Fibroblast of the aortic adventitia (primary cell): ENCODE measurements at places on chromosomes 6 and 20. TPM values are rescaled to one million over a fixed set of nuclear protein-coding genes. Genes with fewer than 3 reads are reported as not detected.

The DNAH8 gene
- total RNA-seq = 0.08 TPM in 1 of 2 replicates, not detected in the other

The RHAG gene
- not detected in 2 replicates for total RNA-seq

The RGS17 gene
- 7.8 and 38.1 TPM in 2 replicates for total RNA-seq

The ABRACL gene
- 15.8 and 32.2 TPM in 2 replicates for total RNA-seq

The ZNF165 gene
- 0.45 and 0.65 TPM in 2 replicates for total RNA-seq

The PCNA gene
- 46.3 and 307 TPM in 2 replicates for total RNA-seq

The BTNL2 gene
- not detected in 2 replicates for total RNA-seq

The TPD52L1 gene
- total RNA-seq = 20.8 and 21.7 TPM in 2 replicates

The TAF11 gene
- 14.1 and 19.3 TPM in 2 replicates for total RNA-seq

The FNDC11 gene
- total RNA-seq = 0.25 and 0.45 TPM in 2 replicates

The KCNK15 gene
- 4.2 and 8.5 TPM in 2 replicates for total RNA-seq

The IPCEF1 gene
- 0.54 and 1.3 TPM in 2 replicates for total RNA-seq

The KCNG1 gene
- 3.0 and 13.3 TPM in 2 replicates for total RNA-seq

The BPIFB1 gene
- not detected in 2 replicates for total RNA-seq

The SLA2 gene
- not detected in 2 replicates for total RNA-seq

The RIMS4 gene
- total RNA-seq = 0.27 and 0.41 TPM in 2 replicates

The ASIP gene
- not detected in 2 replicates for total RNA-seq

The E2F1 gene
- total RNA-seq = 0.74 and 23.7 TPM in 2 replicates

The DSP gene
- total RNA-seq = 4.2 and 4.3 TPM in 2 replicates

The SLC35F1 gene
- total RNA-seq = not detected in 2 replicates

The TGM6 gene
- total RNA-seq = not detected in 2 replicates

The SLC13A3 gene
- total RNA-seq = 3.0 and 4.2 TPM in 2 replicates

The BIRC7 gene
- total RNA-seq = 0.09 and 0.25 TPM in 2 replicates

The BPI gene
- 1.4 TPM in 1 of 2 replicates, not detected in the other for total RNA-seq

The HTR1E gene
- total RNA-seq = not detected in 2 replicates

The IRAK1BP1 gene
- total RNA-seq = 6.5 and 7.9 TPM in 2 replicates

The DOK5 gene
- total RNA-seq = 53.6 and 85.6 TPM in 2 replicates

The LRRC73 gene
- 0.63 and 0.98 TPM in 2 replicates for total RNA-seq

The PLA2G7 gene
- 7.8 TPM in 1 of 2 replicates, not detected in the other for total RNA-seq

The TRDN gene
- under 0.01 TPM in 1 of 2 replicates, not detected in the other for total RNA-seq

The PRDM13 gene
- total RNA-seq = not detected in 2 replicates

The LKAAEAR1 gene
- 0.36 TPM in 1 of 2 replicates, not detected in the other for total RNA-seq

The HDGFL1 gene
- not detected in 2 replicates for total RNA-seq

The CCN6 gene
- total RNA-seq = not detected in 2 replicates

The TSPO2 gene
- not detected in 2 replicates for total RNA-seq

The LTA gene
- total RNA-seq = not detected in 2 replicates

The CENPQ gene
- total RNA-seq = 2.9 and 23.7 TPM in 2 replicates

The CRYBG1 gene
- total RNA-seq = 19.3 and 105 TPM in 2 replicates

The WFDC10B gene
- total RNA-seq = not detected in 2 replicates

The HLA-DQB1 gene
- total RNA-seq = not detected in 2 replicates

The AIG1 gene
- 28.0 and 48.7 TPM in 2 replicates for total RNA-seq

The SMLR1 gene
- total RNA-seq = not detected in 2 replicates

The SLC24A3 gene
- 0.57 TPM in 1 of 2 replicates, not detected in the other for total RNA-seq

The OPRM1 gene
- total RNA-seq = not detected in 2 replicates

The BMP7 gene
- total RNA-seq = not detected in 2 replicates

The CGA gene
- not detected in 2 replicates for total RNA-seq

The CALHM4 gene
- not detected in 2 replicates for total RNA-seq

The SLC29A1 gene
- 5.2 and 23.6 TPM in 2 replicates for total RNA-seq

The RSPH4A gene
- 0.54 and 0.82 TPM in 2 replicates for total RNA-seq

The SASH1 gene
- total RNA-seq = 59.5 and 60.2 TPM in 2 replicates

The MATN4 gene
- not detected in 2 replicates for total RNA-seq

The IL17F gene
- total RNA-seq = not detected in 2 replicates

The LY6G5C gene
- 1.1 TPM in 1 of 2 replicates, not detected in the other for total RNA-seq

The KIFC1 gene
- total RNA-seq = 49.3 TPM in 1 of 2 replicates, not detected in the other

The FRK gene
- 2.0 TPM in 2 replicates for total RNA-seq
